ENCODE measurements at places on chromosomes 4 and X.

DNA sequence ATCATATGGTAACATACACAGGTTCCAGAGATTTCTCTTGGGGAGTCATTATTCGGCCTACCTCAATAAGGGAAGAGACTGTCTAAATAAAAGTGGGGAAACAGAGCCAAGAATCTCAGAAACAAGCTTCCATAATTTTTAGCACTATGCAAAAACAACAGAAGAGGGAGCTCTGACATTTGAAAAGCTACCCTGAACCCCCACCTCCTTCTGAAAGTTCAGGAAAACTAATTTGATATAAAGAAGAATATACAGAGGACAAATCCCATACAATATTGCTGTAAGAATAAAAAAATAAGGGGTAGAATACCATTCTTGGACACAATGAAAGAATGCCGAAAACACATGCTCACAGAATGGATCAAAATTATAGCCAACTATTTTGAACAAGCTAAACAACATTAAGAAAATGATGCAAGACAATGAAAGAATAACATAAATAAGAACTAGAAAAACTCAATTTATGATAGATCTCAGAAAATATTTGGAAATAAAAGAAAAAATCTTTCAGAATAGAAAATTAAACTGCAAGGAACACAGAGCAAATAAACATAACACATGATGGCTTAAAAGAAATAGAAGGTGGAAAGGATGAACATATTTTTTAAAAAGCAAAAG, 14.4 kb upstream of the ZNF41 start:
- no peak for DNase-seq

DNA sequence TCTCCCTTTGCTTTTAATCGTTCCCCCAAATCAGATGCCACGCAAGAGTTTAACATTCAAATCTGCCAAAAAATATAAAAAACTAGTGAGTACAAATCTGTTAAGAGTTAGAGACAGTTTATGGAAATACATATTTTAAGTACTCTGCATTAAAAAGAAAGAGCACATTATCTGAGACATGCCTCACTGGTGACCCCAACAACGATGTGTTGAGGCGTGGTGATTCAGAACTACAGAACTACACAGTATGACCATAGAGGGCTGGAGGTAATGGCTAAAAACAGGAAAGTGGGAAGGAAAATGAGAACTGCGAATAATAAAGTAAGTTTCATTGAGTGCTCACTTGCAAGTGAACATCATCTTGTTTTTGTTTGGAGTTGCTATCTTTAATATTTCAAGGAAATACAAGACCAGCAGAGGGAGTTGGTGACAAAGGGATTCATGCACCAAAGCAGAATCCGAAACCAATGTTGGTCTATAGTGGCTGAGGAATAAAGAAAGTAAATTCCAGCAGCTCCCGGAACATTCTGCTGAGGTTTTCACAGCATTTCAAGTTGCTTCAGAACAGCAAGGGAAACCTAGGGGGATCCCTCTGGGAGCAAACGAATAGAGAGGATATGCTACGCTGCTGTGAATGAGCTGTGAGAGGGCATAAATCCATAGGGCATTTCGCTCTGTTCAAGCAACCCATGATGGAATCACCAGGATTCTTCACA, 92.2 kb downstream of the DCHS2 start:
- DNase-seq = no peak

DNA sequence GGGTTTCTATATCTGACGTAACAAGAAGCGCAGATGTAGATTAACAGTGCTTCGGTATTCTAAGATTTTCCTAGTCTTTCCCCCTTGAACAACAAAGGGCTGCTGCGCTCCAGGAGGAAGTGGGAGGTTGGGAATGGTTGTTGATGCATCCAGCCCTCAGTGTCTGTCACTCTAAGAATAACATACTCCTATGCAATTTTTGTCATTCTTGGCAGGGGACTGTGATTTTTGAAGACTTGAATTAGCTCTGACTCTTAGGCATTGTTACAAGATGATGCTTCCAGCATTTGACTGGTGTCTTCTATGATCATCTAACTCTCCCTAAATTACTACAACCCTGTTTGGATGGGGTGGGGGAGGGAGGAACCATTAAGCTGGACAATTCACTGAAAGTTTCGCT, 394.2 kb downstream of the ARHGAP24 start:
- DNase-seq = no peak

DNA sequence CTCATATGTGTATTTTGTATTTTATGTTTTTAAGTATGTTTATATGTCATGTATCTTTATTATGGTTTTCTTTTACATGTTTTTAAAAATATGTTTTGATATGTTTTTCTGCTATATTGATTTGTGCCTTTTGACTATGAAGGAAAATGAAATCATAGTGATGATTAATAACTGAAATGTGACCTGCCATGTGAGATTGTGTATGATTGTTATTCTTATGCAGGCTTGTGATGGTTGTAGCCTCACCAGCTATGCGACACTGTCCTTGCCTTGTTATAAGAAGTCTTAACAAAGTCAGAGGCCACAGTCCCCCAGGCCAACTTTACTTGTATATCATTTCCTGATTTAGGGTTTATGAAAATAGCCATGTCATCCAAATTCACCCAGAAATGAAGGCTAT, 83.2 kb downstream of the TMEM131L start:
- no peak for DNase-seq

- DNase-seq = no peak
Observed at GRCh38 chr4:147160908-147161513, 215.3 kb upstream of the TTC29 start.

DNA sequence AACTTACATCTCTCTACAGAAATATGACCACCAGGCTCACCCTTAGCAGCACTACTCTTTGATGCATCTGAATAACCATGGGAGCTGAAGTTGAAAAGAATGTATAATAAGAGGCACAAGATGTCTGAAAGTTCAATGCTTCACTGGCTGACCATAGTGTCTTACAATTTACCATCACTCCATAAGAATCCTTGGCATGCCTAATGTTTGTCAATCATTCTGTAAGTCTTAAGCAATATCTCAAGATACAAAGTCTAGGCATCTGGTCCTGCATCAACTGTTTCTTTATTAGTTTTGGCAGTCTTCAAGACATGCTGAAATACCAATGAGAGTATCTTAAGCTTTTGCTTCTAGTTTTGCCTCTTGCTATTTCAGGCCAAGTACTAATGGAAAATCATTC, 755.5 kb downstream of the STIM2 start:
- no peak for DNase-seq

- DNase-seq = no peak
Observed at GRCh38 chrX:43953218-43953617, 20.0 kb downstream of the NDP start.

DNA sequence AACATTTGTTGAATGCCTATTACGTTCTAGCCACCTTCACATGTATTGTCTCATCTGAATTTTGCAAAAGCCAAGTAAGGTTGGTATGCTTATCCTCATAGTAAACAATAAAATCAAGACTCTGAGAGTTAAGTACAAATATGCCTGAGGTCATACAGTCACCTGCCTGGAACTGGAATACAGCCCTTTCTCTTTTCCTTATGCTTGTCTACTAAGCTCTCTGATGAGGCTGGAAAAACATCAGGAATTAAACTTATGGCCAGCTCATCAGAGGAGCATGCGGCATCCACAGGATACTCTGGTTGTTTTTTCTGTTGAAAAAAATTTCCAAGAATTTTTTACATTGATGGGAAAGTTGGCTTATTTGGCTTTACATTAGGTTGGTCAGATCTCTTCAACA, 35.5 kb downstream of the NCAPG start:
- DNase-seq = no peak

DNA sequence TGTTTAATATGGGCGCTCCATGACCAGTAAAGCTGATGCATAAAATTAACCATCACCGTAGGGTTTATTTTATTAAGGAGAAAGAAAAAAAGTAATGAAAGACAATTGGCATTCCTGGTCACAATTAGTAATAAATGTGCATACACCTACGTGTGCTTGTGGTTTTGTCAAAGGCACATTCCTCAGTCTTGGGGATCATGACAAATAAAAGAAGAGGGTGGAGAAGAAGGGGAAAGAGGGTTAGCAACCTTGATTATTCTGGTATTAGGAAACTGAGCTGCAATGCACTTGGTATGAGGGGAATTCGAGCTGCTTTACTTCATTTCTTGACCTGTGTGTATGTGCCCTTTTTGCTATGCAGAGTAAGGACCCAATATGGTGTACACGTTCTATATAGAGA, 1798.3 kb upstream of the PCDH7 start:
- DNase-seq = no peak

DNA sequence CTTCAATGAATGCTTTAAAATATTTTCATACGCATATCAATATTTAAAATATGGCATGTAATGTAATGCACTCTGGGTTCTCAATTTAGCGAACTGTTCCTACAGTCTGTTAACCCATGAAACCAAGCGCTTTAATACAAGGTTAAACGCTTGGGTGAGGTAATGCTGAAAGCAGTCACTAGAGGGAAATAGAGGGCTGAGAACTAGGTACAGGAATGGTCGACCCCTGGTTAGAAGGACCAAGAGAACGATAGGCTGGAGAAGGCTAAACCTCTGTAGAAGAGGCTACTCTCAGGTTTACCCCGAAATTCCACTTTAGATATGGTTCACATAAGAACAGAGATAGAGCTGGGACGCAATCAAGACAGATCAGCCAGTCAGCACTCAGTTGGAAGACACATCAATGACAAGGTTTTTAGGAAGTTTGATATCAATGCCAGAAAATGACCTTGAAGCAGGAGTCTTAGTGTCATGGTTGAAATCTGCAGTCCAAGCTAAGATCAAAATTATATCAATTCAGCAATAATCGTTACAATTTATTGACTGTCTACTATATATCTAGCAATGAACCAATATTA, 26.9 kb downstream of the ARSJ start:
- DNase-seq = peak; percentile 27

DNA sequence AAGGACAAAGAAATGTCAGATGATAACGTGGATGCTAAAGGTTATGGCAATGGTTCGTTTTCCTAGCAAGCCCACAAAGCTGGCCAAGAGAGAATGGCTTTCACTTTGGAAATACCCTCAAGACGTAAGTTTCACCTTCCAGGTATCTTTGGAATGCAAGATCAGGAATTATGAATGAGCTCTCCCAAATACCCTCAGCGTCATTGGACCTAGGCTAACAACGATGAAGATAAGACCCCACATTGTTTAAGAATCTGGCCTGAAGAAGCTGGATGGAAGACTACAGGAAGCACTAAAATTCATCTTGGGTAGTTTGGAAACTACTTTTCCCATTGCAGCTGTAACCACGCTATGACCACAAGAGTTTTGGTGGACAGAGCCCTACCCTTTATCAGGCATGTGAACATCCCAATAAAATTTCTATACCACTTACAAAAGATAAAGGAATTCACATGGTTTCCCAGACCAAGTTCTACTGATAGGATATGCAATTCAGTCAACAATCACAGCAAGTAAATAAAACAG, 111.9 kb downstream of the KDR start:
- no peak for DNase-seq

- DNase-seq = no peak
Observed at GRCh38 chr4:186861317-186861716, 137.7 kb upstream of the FAT1 start.

Data from stimulated activated CD8-positive, alpha-beta memory T cell treated with anti-CD3 and anti-CD28 coated beads, Interleukin-4, amount 100 ng/mL, for 48 hours (primary cell).